HL-60 (cell line): ENCODE measurements at places on chromosomes 2 and 18.

- no peak for DNase-seq
Measured at GRCh38 chr18:22684268-22684667, 248.9 kb upstream of the RBBP8 start.

DNA sequence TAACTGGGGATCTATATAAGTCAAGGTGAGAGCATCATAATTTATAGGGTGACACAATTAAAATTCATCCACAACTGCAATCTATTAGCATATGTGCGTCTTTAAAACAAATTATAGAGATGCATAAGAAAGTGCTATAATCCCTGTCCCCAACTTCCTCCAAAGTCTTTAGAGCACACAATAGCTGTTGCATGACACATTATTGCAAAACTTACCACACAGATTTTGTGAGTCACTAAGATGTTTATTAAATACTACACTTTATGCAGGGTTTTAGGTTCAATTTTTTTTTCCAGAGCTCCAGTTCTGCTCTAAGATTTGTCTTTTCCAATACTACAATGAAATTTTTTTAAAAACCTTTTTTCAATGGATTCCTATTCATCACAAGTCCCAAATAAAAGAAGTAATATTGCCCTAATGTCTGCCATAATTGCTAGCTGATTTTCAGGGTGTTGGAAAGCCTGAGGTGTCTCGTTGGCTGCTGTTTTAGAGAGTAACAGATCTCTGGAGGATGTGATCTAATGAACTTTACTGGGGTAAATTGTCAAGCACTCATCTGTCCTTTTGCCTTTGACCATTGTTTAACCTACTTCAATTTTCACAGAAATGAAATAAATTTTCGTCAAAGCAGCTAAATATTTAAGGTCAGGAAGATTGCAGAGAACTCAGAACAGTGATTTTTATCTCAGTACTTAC lies 250.5 kb upstream of the NETO1 start:
- no peak for DNase-seq

GRCh38 chr18:37538526-37539205 lies 26.9 kb downstream of the CELF4 start:
- DNase-seq: no peak

- DNase-seq: no peak
Measured at GRCh38 chr2:144836635-144837350, 316.9 kb upstream of the ZEB2 start.

DNA sequence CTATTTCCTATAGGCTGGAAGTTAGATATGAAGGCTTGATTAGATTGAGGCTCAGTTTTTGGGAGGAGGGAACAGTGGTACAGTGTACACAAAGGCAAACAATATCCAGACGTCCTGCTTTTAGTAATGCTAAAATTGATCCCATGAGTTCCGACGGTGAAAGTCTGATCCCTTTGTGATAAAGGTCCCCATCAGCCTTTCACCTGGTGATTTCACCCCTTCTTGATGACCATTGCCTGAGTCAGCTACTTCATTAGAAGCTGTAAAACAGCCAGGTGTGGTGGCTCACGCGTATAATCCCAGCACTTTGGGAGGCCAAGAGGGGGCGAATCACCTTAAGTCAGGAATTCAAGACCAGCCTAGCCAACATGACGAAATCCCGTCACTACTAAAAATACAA lies 29.7 kb downstream of the TWSG1 start:
- DNase-seq: no peak

- DNase-seq: no peak
Measured at GRCh38 chr2:207549145-207549544, 19.4 kb downstream of the CREB1 start.

GRCh38 chr2:221924576-221924975 lies 352.5 kb upstream of the EPHA4 start:
- DNase-seq: no peak

DNA sequence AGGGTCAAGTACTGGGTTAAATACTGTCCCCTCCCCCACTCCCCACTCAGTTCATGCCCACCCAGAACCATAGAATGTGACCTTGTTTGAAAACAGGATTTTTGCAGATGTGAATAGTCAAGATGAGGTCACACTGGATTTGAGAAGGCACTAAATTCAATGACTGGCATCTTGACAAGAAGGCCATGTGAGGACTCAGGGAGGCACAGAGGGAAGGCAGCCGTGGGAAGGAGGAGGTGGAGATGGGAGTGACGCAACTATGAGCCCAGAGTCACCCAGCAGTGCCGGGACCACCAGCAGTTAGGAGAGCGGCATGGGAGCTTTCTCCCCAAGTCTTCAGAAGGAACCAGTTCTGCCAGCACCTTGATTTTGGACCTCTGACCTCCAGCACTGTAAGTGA lies 257.3 kb downstream of the BCL2 start:
- no peak for DNase-seq

GRCh38 chr2:189118386-189118785 lies 61.2 kb downstream of the COL5A2 start:
- no peak for DNase-seq

- no peak for DNase-seq
Measured at GRCh38 chr18:54742120-54742519, 86.2 kb upstream of the RAB27B start.

DNA sequence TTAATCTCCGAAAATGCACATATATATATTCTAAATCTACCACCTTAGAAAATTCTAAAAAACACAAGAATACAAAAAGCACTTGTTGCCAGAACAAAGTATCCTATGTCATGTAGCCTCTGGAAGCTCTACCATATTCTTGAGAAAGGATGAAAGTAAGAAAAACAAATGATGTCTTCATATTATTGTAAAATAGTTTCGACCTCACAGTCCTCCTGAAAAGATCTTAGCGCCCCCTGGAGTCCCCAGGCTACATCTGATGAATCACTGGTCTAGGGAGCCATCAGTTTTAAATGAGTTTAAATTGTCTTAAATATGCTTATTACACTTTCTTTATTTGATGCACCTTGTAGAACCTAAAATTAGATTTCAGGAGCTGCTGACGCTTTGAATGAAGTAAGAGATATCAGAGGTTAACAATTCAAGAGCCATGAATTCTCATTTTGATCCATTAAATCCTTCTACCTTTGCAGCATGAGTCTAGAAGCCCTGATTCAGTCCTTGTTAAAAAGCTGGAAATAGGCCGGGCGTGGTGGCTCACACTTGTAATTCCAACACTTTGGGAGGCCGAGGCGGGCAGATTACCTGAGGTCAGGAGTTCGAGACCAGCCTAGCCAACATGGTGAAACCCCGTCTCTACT lies 138.8 kb downstream of the MCFD2 start:
- peak; percentile 53 for DNase-seq
